ENCODE measurements at places on chromosomes 5 and 9.

GRCh38 chr5:43065387-43065947, 25.3 kb upstream of the ANXA2R start:
- no peak for DNase-seq

- DNase-seq = no peak
Observed at GRCh38 chr9:110146373-110146772, 61.6 kb downstream of the C9orf152 start.

DNA sequence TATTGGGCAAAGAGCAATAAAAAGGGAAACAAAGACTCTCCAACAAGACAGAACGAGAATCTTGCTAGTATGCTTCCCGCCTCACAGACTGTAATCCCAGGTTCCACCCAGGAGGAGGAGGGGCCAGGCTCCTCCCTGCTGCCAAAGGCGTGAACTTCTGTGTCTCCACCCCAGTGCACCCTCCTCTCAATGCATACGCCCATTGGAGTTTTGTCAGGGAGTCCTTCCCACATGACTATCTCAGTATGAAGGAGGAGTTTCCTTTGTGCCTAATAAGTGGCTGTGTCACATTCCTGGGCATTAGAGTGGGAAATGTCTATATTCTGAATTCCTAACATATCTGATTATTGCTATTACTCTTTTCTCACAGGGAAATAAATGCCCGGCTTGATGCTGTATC, 106.4 kb upstream of the DHFR start:
- DNase-seq = no peak

GRCh38 chr5:116785106-116785505, 210.5 kb upstream of the SEMA6A start:
- DNase-seq = no peak

- no peak for DNase-seq
Observed at GRCh38 chr9:131748411-131748955, 8.6 kb upstream of the RAPGEF1 start.

DNA sequence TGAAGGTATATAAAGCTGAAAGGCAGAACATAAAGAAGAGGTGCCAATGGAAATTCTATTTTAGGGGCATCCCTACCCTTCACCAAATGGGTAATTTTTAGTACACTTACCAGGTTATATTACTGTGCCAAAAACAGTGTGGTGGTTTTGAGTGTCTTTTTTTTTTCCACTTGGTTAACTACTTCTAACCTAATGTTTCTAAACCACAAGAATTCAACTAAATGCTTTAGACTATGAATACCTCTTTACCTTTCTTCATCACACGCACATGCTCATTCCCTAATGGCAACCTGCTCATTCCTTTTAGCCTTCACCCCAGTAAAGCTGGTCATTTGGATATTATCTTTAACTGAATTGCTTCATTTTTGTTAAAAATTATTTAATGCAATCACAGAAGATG, 215.6 kb downstream of the PIK3R1 start:
- no peak for DNase-seq

- DNase-seq = no peak
Observed at GRCh38 chr9:99270491-99270890, 48.4 kb downstream of the SEC61B start.

- no peak for DNase-seq
Observed at GRCh38 chr9:33465096-33465495, 8.6 kb downstream of the NOL6 start.

DNA sequence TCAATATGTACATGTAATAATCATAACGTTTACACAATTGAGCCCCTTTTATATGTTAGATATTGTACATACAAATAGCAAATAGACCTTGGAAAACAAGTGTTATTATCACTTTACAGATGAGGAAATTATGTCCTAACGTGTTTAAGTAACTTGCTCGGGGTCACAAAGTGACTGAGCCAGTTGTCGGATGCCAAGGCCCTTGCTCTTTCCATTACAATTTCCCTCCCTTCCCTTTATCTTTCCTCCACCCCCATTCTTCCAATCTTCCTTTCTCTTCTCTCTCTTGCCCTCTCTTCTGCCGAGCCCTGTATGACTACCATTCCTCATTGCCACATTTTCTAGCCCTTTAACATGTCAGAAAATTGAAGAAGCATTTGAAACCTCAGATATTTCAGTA, 34.4 kb upstream of the RAD23B start:
- no peak for DNase-seq

DNA sequence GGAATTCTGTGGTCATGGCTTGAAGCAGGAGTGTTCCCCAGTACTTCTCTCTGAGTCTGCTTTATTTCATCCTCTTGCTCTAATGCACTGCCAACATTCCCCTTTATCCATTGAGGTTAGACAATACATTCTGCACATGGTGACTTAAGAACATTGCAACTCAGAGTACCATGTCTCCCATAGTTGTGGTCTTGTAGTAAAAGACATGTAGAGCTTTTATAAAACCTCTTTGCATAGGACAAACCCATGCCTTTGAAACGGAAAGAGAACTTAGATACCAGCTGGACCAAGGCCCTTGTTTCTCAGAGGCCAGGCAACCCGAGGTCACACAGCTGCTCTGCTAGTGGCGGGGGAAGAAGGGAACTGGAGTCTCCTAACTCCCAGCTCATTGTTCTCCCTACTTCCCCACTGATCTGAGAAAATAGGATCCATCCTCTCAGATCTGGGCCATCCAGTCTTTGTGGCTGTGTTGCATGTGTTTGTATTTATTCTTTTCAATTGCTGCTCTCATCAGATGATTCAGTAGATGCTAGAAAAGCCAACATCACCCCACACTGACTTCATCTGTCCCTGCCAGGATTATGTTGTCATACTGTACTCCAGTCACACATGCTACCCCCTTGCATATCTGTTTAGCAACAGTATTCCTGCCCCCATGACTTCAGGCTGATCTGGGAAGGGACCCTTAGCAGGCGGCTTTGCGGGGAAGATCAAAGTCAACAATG, 236.9 kb downstream of the SAXO1 start:
- no peak for DNase-seq

- DNase-seq = no peak
Observed at GRCh38 chr5:26329562-26330189, 708.7 kb downstream of the CDH9 start.

DNA sequence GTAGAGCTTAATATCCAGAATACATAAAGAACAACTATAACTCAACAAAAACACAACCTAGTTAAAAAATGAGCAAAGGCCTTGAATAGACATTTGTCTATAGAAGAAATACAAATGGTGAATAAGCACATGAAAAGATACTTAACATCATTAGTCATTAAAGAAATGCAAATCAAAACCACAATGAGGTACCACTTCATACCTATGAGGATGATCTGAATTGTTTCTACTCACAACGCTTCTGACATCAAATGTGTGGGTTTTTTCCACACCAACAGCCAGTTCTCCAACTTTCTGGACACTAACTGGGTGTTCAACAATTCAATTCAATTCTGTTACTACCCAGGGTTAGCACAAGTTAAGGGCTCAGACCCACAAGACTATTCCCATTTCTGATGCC, 22.0 kb downstream of the SREK1IP1 start:
- DNase-seq = no peak

- DNase-seq = no peak
Observed at GRCh38 chr9:2153630-2154217, 138.6 kb downstream of the SMARCA2 start.

DNA sequence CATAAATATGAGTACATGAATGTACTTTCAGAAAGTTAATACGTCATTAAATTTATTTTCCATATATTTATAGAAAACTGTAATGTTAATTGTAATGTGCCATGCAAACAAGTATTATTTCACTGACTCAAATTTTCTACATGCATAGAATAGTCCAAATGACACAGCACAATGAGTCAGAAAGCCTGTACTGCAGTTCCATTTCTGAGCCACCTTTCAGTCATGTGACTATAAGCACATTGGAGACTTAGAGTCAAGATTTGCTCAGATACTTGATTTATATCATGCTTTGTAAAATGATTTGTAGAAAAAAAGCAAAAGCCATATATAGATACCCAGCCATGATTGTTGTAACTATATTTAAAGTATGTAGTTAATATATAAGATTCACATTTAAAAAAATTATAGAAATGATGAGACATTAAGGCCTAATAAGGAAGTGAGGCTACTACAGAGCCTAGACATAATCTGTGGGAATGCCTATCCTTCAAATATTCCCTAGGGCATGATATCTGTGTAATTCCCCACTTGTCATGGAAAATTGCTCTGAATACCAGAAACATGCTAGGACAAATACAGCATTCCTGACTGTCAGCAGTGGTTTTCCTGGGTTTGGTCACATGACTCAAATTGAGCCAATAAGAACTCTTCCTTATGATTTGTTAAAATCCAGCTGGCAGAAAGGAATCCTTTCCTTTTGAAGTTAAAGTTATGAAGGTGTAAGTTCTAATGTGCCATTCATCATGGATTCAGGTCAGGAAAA, 50.0 kb downstream of the PTPRD start:
- no peak for DNase-seq

- no peak for DNase-seq
Observed at GRCh38 chr5:177494346-177495195, 2.8 kb downstream of the PDLIM7 start.
